ENCODE measurements at places on chromosomes 1 and 21.

- no peak for DNase-seq
Measured at GRCh38 chr1:179951383-179952144, 3.0 kb upstream of the CEP350 start.

DNA sequence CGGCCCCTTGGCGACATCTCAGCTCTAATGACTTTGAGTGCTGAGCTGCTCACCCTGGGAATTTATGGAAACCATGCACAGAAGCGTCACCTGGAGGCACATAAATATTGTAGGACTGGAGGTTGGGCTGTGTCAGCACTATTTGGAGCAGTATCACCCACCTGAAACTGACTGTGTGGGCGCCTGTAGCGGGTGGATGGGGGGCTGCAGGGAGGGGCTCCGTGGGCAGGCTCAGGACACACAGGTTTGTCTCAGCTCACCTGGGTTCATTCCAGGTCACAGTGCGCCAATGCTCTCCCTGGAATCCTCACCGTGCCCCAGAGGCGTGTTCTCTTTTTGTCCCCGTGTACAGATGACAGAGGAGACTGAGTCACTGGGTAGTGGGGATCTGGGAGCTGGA lies 74.8 kb upstream of the ACTL8 start:
- DNase-seq: no peak

GRCh38 chr1:192224396-192224795 lies 66.1 kb downstream of the RGS18 start:
- no peak for DNase-seq

- no peak for DNase-seq
Measured at GRCh38 chr1:223682502-223682901, 17.0 kb upstream of the CAPN8 start.

DNA sequence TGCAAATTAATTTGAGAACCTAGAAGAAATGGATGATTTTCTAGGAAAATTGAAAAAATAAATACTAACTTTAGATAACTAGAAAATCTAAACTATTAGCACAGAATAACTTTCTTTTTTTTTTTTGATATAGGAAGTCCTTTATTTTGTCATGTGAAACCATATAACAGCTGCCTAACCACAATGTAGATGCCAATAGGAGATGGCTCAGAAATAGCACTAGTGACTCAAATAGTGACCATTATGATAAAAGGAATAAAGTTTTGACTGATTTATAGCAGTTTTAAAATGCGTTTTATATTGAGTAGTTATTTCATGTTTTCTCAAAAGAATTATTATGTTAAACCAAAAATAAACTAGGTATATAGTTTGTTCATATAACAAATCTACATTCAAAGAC lies 158.0 kb upstream of the CACYBP start:
- DNase-seq: no peak

DNA sequence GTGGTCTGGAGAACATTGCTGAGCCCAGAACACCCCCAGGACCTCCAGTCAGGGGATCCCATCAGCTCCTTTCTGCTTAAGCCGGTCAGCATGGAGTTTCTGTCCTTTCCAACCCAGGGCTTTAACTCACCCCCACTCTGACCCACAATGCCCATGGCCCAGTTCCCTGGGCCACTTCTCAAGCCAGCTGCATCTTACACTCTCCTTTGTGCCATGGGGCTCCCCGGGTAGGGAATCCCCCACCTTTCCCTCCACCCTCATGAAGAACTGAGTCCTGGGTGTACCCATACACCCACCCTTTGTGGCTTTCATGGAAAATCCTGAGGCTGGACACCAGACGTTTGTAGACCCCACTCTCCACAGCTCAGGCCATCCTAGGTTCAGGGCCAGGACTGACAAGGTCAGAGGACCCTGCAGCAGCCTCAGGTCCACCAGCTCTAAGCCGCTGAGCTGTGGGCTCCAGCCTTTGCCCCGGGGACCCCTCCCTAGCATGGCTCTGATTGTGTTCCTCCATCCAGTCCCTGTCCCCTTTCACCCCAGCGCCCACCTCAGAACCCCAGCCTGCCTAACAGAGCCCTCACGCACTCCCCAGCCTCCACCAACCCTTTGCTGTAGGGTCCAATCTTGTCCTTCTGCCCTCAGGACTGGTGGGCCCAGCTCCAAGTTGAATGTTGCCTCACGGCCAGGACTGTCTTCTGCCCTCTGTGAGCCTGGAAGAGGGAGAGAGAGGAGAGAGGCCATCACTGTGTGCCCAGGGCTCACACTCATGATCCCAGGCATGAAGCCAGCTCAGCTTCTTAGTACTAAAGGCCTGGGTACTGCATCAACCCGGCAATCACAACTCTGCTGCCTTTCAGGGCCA lies 394.8 kb downstream of the MATN1 start:
- DNase-seq: no peak

DNA sequence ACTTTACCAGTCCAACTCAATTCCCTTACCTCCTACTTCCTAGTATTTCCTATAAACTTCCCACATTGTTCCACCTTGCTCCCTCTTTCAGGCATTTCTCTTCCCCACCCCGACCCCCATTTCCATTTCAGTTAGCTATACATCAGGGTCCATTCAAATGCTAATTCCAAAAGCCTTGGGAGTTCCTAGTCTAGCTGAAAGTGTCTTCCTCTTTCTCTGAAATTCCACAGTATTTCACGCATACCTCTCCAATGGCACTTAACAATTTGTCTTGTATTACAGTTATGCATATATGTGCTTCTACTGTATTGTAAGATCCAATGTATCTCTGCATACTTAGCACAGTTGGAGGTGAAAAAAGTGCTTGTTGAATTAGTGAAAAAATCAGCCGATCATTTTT lies 94.9 kb downstream of the ZNF644 start:
- no peak for DNase-seq

- no peak for DNase-seq
Measured at GRCh38 chr1:246064891-246065290, 442.2 kb downstream of the SMYD3 start.

- no peak for DNase-seq
Measured at GRCh38 chr1:6116137-6116536, 64.0 kb downstream of the CHD5 start.

- peak; percentile 1 for DNase-seq
Measured at GRCh38 chr1:114700036-114700600, 4.8 kb upstream of the AMPD1 start.

DNA sequence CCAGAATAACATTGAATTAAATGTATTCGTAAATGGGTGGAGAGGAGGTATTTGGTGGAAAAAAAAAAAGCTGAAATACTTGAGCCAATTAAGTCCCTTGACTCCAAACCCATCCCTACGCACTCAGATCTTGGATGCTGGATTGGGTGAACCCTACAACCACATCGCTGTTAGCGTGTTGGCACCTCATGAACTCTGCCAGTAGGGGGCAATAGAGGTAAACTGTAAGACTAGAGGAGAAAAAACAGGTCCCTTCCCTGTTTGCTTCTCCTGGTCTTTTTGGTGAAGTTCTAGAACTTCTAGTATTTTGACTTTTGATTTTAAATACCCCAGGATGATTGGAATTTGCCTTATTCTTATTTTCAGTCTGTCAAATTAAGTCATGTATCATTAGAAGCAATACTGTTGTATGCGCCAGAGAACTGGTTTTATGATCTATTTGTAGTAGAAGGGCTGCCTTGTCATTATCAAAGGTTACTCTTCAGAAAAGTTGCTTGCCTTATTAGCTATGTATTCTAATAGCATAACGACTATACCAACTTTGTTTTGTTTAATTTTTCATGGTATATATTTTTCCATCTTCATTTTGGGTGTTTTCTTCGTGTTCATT lies 1.9 kb upstream of the OR13G1 start:
- DNase-seq: peak; percentile 7

- DNase-seq: no peak
Measured at GRCh38 chr1:3697810-3698209, 45.5 kb downstream of the TP73 start.

DNA sequence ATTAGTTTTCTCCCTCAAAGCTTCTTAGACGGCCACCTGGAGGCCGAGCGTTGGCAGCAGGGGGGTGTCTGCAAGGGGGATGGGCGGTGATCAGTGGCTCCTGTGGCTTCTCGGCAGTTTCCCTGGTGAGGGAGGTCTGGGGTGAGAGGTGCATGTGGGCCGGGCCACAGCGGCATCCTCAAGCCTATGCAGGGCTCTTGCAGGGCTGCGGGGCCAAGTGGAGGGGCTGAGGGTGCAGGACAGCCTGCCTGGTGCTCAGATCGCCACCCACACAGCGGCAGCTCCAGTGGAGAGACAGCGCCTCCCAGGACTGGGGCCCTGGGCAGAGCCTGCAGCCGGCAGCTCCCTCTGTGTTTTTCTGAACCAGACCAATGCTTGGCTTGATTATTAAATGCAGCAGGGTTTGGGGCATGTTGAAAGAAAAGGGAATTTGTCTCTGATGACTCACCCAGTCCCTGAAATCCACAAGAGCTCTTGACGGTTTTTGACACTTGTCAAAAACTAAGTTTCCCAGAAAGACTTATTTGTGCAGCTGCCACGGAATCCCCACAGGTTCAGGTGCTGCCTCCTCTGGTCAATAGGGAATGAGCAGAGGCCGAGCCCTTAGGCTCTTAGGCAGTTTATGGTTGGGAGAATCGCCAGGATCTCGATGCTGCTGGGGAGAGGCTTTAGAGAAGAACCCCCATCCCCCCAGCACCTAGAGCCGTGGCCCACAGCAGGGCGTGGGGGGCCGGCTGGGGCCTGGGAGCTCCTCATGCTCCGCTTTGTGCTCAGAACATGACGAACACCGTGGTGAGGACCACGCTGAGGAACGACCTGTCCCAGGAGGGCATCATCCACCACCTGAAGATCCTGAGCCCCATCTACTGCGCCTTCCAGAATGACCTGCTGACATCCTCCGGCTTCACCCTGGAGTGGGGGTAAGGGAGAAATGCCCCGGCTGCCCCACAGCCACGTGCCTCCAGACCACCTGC lies 54.7 kb downstream of the UMODL1 start:
- peak; percentile 51 for DNase-seq

GRCh38 chr21:45910548-45911221 lies 70.9 kb upstream of the COL6A1 start:
- no peak for DNase-seq

GRCh38 chr1:10968411-10968826 lies 44.0 kb upstream of the TARDBP start:
- no peak for DNase-seq

DNA sequence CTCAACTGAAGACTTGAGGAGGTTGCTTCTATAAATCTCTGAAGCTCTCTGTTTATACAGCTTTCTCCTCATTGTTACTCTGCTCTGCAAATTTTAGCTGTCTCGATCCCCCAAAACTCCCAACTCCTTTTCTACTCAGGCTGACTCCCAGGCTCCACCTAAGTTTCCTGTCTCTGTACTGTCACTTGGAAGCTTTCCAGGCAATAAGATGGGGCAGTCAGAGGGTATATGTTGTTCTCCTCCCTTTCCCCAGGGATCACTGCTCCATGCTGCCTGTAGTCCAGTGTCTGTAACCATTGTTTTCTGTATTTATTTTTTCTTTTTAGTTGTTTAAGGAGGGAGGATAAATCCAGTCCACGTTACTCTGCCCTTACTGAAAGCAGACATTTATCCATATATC lies 13.4 kb downstream of the TSNAX start:
- no peak for DNase-seq

GRCh38 chr1:198118134-198118533 lies 38.7 kb upstream of the NEK7 start:
- DNase-seq: peak; percentile 51

DNA sequence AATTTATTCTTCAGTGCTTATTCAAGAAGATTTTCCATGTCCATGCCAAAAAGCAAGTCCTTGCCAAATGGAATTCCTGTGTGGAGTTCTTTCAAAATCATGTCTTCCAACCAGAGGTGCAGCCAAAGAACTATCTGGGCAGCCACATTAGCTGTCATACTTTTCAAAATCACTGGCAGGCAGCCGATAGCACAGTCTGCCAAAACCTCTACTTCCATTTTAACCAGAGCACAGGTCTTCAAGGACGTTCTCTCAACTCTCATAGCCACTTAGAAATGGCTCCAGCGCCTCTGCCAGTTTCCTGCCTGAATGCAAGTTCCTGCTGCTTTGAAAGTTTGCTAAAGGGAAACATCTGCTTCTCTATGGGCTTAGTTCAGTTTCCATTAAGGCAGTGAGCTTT lies 975.7 kb upstream of the ADGRL4 start:
- DNase-seq: peak; percentile 92

- DNase-seq: no peak
Measured at GRCh38 chr1:27626031-27626935, 8.7 kb downstream of the FGR start.

DNA sequence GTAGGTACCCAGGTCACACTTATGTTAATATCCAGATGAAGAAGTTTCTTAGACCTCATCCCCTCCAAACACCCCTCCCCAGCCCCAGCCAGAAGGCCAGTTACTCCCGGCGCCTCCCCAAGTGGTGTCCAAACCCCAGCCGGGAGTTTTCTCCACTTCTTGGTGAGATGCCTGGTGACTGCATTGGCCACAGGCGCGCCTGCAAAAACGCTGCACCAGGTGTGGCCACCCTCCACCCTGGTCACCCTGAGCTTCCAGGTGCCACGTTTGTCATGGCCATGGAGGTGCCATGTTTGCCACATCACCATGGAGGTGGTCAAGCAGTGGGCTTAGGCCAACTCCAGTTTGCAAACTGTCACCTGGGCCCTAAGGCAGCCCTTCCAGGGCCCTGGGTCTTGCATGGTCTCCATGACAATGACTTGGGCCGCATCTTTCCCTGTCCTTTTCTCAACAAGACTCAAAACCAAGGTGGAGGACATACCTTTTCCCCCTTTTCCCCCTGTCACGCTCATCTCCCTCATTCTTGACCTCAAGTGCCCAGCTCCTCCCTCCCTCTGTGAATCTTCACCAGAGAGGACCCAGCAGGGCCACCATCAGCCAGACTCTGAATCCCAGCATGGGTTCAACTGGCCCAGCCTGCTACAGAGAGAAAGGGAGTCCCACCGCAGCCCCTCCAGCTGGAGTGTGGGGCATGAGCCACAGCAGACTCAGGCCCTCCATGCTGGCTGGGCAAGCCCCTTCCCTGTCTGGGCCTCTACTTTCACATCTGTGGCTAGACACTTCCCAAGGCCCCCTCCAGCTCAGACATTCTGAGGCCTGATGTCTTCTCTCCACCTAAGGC lies 125.9 kb upstream of the ZBTB40 start:
- DNase-seq: no peak

GRCh38 chr21:25949701-25950100 lies 214.9 kb downstream of the GABPA start:
- no peak for DNase-seq

- DNase-seq: no peak
Measured at GRCh38 chr21:21309510-21309909, 311.3 kb downstream of the NCAM2 start.

DNA sequence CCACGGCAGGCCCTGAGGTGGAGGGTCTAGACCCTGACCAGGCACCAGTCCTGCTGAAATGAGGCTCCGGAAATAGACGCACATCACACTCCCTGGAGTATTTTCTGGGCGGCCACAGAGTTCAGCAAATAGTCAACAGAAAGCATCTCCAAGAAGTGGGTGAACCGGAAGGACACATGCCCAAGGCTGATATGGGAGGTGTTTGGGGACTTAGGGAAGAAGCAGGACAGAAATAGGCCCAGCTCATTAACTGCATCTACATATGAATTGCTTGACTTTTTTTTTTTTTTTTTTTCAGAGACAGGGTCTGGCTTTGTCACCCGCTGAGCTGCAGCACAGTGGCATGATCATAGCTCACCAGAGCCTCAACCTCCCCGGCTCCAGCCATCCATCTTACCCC lies 36.5 kb upstream of the GPR157 start:
- DNase-seq: no peak
